ENCODE measurements at places on chromosomes 7 and 10. TPM values are rescaled to one million over a fixed set of nuclear protein-coding genes. Genes with fewer than 3 reads are reported as not detected.

- H3K4me3 ChIP-seq: no peak overlapping the region
- H3K27me3 ChIP-seq: peaks cover 3% of the 10 kb centered on the region
- H3K36me3 ChIP-seq: no peaks in the 10 kb centered on the region
- no peaks in the 10 kb centered on the region for H3K4me1 ChIP-seq
- no peak for DNase-seq
- no peak overlapping the region for H3K27ac ChIP-seq
Measured at GRCh38 chr10:11776080-11776479, 33.9 kb downstream of the ECHDC3 start.

Gene ANK3
- 5.3 TPM for total RNA-seq

DNA sequence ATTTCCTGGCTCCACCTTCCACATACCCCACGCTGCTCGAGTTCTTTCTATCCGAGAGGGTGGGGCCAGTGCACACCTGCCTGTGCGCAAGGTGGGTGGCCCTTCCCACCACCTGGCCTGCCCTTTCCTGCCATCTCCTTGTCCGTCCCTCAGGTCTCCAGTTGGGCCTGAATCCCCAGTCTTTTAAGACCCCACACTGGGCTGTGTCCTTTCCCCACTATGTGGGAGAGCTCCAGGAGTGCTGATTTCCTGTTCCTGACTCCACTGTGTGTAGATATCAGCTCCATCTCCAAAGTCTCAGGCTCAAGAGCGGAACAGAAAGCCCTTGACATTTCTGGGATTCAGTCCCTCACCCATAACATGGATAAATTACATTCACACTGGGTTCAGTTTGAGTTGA lies 20.1 kb downstream of the LHPP start:
- no peak for DNase-seq
- H3K27me3 ChIP-seq: no peaks in the 10 kb centered on the region
- no peak overlapping the region for H3K4me3 ChIP-seq
- peaks cover 7% of the 10 kb centered on the region for H3K36me3 ChIP-seq
- no peak overlapping the region for H3K27ac ChIP-seq

GRCh38 chr7:1364068-1364905 lies 95.0 kb downstream of the MICALL2 start:
- H3K27ac ChIP-seq: no peak overlapping the region
- no peak overlapping the region for H3K4me3 ChIP-seq
- peaks cover 12% of the 10 kb centered on the region for H3K27me3 ChIP-seq
- DNase-seq: no peak
- no peaks in the 10 kb centered on the region for H3K36me3 ChIP-seq

DNA sequence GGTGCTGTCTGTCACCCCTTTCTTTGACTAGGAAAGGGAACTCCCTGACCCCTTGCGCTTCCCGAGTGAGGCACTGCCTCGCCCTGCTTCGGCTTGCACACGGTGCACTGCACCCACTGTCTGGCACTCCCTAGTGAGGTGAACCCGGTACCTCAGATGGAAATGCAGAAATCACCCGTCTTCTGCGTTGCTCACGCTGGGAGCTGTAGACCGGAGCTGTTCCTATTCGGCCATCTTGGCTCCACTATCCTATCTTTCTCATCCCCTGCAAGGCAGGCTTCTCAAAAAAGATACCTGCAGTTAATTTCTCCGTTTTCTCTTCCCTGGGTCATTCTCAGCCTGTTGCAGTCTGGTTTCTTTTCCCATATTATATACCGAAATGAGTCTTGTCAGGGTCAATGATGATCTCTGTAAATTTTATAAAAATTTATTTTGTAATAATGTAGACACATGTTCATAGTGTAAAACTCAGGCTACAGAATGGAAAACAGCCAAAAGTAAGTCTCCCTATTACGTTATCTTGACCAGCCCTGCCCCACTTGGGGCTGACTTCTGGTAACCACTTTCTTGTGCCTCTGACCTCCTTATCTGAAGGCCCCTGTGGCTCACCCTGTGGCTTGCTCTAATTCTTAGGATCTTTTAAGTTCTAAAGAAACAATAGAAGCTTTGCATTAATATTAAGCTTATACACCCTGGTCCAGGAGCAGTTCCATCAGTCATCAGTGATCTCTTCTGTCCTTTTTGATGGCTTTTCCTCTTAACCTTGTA lies 20.7 kb downstream of the BLVRA start:
- peaks cover 15% of the 10 kb centered on the region for H3K36me3 ChIP-seq
- no peak for DNase-seq
- H3K27ac ChIP-seq: no peak overlapping the region
- no peaks in the 10 kb centered on the region for H3K27me3 ChIP-seq
